Chondrocyte (in vitro differentiated cells): ENCODE measurements at places on chromosomes 11 and 22. TPM values are rescaled to one million over a fixed set of nuclear protein-coding genes. Genes with fewer than 3 reads are reported as not detected.

Gene CARD16
- 2.0 TPM in 1 of 3 replicates, not detected in the others for total RNA-seq

Gene TPBGL
- total RNA-seq = 0.24 to 0.82 TPM (median 0.74 TPM) in 3 replicates

Gene C22orf39
- total RNA-seq = 18.4 to 25.7 TPM (median 19.5 TPM) in 3 replicates

Gene GSTT2
- total RNA-seq = not detected in 3 replicates

DNA sequence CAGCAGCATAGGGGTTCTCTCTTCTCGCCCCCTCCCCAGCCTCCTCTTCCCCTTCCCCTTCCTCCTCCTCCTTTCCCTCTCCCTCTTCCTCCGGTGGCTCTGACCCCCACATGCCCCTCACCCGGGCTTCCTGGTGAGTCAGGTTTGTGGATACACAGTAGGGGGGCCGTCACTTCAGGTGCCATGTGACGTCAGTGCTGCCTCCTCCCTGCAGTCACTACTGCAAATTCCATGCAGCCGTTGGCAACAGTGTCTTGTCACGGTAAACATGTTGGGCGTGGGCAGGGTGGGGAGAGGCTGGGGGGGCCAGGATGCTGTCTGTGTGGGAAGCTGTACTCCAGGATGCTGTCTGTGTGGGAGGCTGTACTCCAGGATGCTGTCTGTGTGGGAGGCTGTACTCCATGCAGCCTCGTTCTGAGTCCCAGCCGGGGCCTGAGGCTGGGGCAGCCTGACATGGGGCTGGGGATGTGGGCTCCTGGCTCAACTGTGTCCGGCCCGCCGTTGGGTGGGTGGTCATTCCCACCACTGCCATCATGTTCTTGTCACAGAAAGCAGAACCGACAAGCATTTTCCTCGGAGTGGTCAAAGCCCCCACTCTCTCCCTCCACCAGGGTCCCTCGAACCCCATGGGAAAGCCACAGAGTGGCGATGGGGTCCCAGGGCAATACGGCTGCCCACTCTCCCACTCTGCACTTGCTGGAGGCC lies 2.4 kb upstream of the MUC2 start:
- no peak overlapping the region for H3K27ac ChIP-seq
- no peak overlapping the region for H3K4me3 ChIP-seq
- H3K27me3 ChIP-seq = peaks cover 16% of the 10 kb centered on the region
- peak; percentile 59 for DNase-seq
- no peaks in the 10 kb centered on the region for H3K36me3 ChIP-seq
- no peaks in the 10 kb centered on the region for H3K4me1 ChIP-seq

DNA sequence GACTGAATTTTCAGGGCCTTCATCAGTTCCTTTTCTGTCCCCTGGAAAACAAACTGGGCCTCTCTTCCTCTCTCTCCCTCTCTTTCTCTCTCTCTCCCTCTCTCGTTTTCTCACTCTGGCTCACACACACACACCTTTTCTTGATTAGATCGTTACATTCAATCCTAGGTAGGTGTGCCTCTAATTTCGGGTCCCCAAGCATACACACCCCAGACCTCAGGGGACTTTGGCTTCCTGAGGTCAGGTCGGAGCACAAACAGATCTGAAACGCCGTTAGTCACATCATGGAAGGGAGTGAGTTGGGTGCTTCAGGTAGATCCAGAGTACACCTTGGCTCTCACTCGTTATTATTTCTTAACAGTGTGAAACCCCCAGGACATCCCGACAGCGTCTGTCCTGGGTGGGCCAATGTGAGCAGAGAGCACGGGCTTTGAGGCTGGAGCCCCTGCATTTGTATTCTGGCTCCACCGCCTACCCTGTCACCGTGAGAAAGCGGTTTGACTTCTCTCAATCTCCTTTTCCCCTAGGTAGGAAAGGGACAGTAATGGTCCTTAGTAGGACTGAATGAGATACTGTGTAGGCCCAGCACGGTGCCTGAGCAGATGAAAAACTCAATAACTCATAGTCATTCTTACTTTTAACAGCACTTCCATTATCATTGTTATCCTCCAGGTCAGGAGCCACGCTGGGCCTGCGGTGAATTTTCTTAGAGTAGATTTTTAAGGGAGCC lies 37.3 kb upstream of the POU2AF1 start:
- DNase-seq = no peak
- peaks cover 4% of the 10 kb centered on the region for H3K4me1 ChIP-seq
- no peak overlapping the region for H3K4me3 ChIP-seq
- H3K36me3 ChIP-seq = no peaks in the 10 kb centered on the region
- no peak overlapping the region for H3K27ac ChIP-seq

DNA sequence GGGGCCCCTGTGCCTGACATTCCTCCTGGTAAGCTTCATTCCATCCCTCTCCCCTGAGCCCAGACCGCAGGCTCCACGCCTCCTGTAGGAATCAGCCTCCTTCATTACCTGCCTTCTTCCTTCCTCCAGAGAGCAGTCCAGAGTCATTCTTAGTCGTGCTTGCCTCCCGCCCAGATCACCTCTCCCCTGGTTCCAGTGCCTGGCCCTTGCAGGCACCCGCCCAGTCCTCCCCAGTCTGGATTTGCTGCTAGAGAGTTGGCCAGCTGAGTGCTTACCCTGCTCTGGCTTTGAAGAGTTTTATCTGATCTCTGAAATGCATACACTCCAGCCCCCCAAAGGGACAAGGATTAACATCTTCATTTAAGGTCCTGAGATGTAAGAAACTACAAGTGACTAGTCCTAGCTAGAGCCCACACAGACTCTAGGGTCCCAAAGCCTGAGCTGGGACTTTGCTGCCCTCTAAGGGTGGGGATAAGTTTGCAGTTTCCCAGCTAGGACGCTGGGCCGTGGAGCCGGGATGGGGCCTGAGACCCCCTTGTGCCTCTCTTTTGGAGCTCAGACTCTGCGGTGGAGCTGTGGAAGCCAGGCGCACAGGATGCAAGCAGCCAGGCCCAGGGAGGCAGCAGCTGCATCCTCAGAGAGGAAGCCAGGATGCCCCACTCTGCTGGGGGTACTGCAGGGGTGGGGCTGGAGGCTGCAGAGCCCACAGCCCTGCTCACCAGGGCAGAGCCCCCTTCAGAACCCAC lies 1.6 kb downstream of the NR1H3 start:
- no peaks in the 10 kb centered on the region for H3K36me3 ChIP-seq
- no peak overlapping the region for H3K27ac ChIP-seq
- H3K4me3 ChIP-seq = no peak overlapping the region
- H3K4me1 ChIP-seq = peaks cover 27% of the 10 kb centered on the region

GRCh38 chr11:73233211-73233610 lies 15.1 kb downstream of the P2RY2 start:
- H3K36me3 ChIP-seq = no peaks in the 10 kb centered on the region
- peaks cover 7% of the 10 kb centered on the region for H3K4me1 ChIP-seq

DNA sequence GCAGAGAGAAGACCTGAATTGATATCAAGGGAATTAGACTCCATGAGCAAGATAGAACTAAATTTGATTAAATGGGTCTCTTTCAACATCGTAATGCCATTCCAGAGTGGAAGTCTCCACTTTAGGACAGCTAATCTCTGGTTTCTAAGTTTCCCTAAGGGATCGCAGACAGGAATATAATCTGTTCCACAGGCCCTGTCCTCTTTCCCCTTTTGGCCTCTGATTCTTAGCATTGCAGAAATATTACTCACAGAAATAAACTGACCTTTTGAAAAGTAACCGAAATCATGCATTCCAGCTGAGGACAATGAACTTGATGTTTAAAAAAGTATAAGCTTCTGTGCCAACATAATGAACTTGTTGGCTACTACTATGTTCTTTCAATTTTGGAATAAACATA lies 227.8 kb downstream of the ETS1 start:
- DNase-seq = no peak
- no peak overlapping the region for H3K27ac ChIP-seq
- peaks cover 2% of the 10 kb centered on the region for H3K36me3 ChIP-seq

GRCh38 chr11:81970886-81971285 lies 762.8 kb downstream of the FAM181B start:
- no peak overlapping the region for H3K27ac ChIP-seq
- no peaks in the 10 kb centered on the region for H3K4me1 ChIP-seq
- no peaks in the 10 kb centered on the region for H3K36me3 ChIP-seq
- no peaks in the 10 kb centered on the region for H3K27me3 ChIP-seq
- no peak overlapping the region for H3K4me3 ChIP-seq
- no peak for DNase-seq
